ENCODE measurements at places on chromosomes 1 and 21.

GRCh38 chr1:178538192-178538916 is 25.4 kb downstream of the TEX35 start:
- no peak for DNase-seq

DNA sequence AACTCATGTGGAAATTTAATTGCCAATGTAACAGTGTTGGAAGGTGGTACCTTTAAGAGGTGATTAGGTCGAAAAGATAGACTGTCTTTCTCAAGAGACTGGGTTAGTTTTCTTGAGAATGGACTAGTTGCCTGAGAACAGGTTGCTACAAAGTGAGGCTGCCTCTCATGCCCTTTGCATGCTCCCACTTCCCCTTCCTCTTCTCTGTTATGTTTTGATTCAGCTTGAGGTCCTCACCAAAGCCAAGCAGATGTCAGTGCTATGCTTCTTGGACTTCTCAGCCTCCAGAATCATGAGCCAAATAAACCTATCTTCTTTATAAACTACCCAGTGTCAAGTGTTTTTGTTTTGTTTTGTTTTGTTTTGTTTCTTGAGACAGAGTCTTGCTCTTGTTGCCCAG is 187.0 kb upstream of the RUNX1 start:
- no peak for DNase-seq

DNA sequence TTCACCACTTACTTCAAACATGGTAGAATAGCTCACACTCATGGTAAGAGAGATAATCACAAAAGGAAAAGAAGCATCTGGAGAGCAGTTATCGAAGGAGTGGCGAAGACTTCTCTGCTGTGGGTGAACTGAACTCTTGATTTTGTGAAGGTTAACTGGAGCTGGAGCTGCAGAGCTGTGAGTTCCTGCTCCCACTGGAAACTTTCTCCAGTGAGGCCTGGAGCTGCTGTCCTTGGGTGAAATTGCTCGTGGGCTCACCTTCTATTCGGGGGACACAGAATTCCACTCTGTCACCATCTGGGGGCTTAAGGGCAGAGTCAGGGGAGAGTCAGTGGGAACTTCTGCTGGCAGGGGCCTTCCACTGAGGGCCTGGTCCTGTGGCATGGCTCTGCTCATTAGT is 45.9 kb downstream of the MAB21L3 start:
- DNase-seq, result no peak

- no peak for DNase-seq
These were observed 302.5 kb downstream of the RWDD3 start for GRCh38 chr1:95536501-95536900.

DNA sequence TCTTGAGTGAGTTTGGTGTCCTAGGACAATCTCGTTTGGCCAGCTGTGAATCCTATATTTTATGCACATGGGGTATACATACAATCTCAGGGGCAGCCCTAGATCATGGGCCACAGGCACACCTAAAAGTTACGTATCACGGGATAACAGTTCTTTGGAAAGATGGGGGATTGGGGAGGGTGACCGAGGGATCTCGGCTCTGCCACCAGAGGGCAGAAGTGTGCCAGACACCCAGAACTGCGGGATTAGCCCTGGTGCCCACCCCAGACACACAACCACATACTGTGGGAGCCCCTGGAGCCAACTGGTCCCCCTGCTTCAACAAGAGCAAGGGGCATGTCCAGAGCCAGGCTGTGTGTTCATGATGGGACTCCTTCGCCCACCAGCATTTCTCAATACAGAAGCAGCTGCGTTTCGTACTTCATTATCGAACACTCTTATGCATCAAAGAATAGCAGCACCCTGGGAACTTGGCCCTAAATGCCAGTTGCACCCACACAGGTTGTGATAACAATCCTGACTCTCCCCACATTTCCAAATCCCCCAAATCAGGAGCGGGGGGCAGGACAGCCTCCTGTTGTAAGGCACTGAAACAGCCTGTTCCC is 37.4 kb downstream of the TMCO4 start:
- no peak for DNase-seq

DNA sequence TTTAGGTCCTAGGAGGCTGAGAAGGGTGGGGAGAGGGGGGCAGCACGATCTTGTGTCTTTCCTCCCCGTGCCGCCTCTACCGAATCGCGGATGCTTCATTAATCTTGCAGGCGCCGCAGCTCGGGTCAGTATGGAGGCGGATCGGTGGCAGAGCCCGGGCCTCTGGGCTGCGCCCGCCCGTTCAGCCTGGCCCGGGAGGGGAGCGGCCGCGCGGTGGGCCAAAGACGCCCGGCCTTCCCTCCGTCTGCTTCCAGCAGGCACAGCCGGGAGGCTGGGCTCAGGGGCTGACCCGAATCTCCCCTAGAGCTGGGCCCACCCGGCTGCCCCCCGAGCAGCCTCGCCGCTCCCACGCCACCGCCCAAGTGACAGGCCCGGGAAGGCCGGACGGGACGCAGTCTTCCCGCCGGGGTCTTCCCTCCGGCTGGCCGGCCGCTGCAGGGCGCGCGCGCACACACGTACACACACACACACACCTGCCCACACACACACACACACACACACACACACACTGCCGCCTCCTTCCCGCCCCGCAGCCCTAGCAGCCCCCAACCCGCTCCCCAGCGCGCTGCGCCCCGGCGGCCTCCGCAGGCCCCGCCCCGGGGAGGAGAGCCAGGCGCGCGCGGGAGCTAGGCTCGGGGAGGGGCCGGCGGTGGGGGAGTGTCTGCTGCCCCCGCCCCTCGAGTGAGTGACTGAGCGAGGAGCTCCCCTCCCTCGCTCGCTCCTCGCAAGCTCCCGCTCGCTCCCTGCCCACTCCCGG is at the start of gene C1orf21:
TSS of gene C1orf21 (plus strand) at position 718 of the 757 bp plus-strand sequence. CDS start 90,481 bp downstream, outside the sequence.
- no peak for DNase-seq

DNA sequence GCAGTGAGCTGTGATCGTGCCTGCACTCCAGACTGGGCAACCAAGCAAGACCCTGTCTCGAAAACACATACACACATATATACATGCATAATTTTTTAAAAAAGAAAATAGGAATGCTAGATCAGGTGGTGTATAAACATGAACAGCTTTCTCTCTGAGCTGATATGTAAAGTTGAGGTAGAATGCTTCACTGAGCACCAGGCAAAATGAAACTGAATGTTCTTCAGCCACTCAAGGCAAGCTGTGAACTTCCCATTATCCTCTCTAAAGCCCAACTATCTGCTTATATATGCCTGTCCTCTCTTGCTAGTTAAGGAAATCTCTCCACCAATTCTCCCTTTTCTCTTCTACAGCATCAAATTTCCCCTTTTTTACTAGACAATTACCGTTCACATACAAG is 93.0 kb downstream of the NUF2 start:
- DNase-seq, result no peak

GRCh38 chr21:42542596-42542995 is 28.9 kb downstream of the SLC37A1 start:
- DNase-seq, result no peak

DNA sequence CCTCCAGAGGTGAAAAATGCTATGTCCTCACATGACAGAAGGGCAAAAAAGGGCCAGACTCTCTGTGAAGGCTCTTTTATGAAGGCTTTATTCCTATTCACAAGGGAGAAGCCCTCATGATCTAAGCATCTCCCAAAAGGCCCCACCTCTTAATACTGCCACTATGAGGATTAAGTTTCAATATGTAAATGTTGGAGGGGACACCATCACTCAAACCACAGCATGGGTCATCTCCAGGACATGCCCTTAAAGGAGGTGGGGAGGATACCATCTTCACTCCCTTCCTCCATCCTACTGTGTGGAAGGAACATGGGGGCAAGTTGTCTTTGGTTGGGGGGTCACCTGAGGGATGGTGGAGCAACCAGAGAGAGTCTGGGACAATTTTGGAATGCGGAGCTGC is 170.1 kb downstream of the TRIM33 start:
- no peak for DNase-seq

GRCh38 chr1:12336413-12336812 is 106.6 kb downstream of the VPS13D start:
- no peak for DNase-seq

DNA sequence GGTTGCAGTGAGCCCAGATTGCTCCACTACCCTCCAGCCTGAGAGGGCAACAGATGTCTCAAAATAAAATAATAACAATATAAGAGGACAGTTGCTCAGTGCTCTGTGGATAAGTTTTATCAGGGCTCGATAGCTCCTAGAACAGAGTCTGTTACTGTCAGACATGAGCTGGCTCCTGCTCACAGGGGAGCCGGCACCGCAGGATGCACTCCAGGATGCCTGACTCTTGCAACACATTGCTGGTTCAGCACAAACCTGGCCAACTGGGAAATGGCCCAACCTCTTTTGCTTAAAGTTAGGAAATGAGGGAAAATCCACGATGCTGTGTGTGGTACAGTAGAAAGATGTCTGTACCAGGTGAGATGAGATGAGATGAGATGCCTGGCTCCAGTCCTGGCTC is 5.8 kb upstream of the CTSE start:
- DNase-seq, result no peak

DNA sequence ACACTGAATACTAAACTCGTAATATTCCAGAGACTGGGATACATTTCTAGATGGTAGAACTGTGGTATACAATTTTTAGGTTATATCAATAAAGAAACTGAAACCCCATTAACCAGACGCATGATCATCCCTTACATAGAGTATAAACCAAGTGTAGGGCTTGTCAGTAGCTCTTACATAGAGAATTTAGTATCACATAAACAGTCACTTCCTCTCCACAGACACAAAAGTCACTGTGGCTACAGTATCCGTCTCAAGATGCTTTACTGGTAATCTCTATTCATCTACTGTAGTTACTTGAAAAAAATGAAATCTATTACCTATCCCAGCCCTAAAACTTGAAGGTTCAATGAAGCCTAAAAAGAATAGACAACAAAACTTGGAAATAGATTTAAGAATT is 252.3 kb upstream of the TMPRSS15 start:
- DNase-seq, result no peak

GRCh38 chr1:114755006-114755931 is 2.5 kb downstream of the CSDE1 start:
- no peak for DNase-seq

DNA sequence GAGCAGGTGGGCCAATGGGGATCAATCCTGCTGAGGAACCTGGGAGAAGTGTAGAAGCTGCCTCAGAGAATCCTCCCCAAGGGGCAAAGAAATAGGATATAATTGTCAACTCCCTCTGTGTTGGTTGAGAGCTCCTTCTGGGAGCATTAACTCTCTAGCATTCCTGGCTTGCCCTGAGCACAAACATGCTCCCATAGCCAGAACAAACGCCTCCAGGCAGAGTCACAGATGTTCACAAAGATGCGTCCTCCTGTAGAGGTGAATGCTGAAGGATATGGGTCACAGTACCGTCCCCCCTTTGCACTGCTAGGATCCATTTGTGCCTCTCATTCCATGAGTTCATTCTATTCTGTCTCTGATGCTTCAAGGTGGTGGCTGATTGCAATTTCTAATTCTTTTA is 9.6 kb upstream of the BCAN start:
- no peak for DNase-seq

DNA sequence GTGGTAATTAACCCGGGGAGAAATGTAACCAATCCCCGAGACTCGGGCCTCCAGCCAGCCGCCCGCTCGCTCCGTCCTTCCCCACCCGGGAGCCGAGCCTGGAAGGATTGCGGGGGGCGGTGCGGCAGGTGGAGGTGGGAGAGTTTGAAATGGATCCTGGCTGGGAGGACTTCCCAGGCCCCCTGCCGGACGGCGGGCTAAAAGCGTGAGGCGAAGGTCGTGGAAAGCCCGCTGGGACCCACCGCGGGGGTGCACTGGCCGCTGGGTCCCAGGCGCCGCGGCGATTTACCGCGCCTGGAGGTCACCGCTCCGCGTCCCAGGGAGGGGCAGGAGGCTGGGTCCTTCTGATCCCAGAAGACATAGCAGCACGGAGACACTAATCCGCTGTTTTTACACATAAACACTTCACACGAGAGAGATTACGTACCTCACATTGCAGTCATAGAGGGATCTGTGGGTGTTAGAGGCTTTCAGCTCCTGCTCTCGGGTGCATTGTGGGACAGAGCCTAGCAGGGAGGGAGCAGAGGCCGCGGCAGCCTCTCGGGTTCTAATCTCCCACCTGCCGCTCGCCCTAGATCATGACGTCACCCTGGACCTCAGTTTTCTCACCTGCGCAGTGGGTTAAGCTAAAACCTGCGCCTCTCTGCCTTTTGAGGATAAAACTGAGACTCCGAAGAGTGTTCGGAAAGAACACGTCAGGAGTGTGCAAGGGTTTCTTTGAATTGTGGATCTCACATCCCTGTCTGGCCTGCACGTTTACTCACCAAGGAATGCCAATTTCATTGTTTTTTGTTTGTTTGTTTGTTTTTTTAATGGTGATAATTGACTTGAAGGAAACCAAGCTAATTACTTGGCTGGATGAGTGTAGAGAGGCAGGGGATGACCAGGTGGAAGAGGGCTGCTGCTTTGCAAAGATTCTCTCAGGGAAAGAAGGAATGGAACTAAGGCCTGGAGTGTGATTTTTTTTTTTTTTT is 17.1 kb upstream of the TMEM9 start:
- DNase-seq, result no peak

GRCh38 chr1:208965351-208965750 is 618.2 kb upstream of the CAMK1G start:
- no peak for DNase-seq

GRCh38 chr1:9859281-9860014 is 35.7 kb upstream of the CLSTN1 start:
- no peak for DNase-seq

DNA sequence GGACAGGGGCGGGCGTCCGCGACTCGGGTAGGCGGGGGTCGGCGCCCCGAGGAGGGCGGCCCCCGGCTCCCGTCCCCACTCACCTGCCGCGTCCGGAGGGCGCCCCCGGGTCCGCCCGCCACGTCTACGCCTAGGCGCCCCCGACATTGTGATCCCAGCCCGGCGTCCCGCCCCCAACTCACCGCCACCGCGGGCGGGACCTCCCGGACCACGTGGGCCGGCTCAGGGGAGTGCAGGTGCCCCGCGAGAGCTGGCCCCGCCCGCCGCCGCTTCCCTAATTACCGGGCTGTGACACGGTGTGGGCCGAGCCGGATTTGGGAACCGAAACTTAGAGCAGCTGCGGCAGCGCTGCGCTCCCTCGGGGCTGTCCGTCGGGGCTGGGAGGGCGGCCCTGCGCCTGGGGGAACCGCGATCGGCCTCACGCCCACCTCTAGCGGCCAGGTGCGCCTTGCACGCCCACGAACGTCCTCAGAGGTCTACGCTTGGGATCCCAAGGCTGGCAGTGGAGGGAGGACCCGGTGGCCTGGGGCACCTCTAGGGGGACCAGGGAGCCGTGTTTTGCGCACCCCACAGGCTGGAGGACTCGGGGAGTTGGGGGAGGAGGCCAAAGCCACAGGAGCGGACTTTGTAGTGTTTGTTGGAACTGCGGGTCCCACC is 521 bp upstream of the NADK start:
- no peak for DNase-seq

- DNase-seq, result no peak
These were observed 18.5 kb downstream of the NPHP4 start for GRCh38 chr1:5973771-5974170.

- DNase-seq, result no peak
These were observed 1.5 kb upstream of the MAGI3 start for GRCh38 chr1:113388621-113389358.

GRCh38 chr1:5914676-5915365 is 77.4 kb downstream of the NPHP4 start:
- no peak for DNase-seq

GRCh38 chr1:234315588-234315987 is 57.7 kb upstream of the COA6 start:
- no peak for DNase-seq

GRCh38 chr1:173603056-173603591 is at the start of gene SLC9C2:
Gene SLC9C2, minus strand, starts transcription at chr1:173603072. Its CDS starts 1,296 bp downstream, at chr1:173601776.
- no peak for DNase-seq
